ENCODE measurements at places on chromosomes 16 and 17.

DNA sequence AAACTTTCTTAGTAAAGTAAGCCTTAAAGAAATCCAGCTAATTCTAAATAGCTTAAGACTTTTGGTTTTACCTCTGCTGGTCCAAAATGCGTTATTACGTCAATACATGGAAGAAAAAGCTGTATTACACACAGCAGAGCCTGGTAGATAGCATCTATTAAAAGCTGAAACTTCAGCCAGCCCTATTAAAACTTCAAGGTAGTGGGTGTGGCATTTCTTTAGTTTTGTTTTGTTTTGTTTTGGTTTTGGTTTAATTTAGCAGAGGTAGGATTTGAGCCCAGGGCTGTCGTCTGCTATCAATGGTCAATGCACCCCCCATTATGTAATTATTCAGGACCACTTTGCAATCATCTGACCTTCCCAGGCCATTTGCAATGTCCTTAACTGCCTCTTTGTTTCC is 318.4 kb upstream of the MAF start:
- no peak for DNase-seq

- no peak for DNase-seq
Measured at GRCh38 chr17:43309505-43310332, 75.9 kb upstream of the RNU2-1 start.

GRCh38 chr17:81959362-81960129 is 1.4 kb downstream of the NOTUM start:
- DNase-seq: peak; percentile 85

- DNase-seq: peak; percentile 67
Measured at GRCh38 chr17:77096570-77097214, 44.1 kb upstream of the SEC14L1 start.

DNA sequence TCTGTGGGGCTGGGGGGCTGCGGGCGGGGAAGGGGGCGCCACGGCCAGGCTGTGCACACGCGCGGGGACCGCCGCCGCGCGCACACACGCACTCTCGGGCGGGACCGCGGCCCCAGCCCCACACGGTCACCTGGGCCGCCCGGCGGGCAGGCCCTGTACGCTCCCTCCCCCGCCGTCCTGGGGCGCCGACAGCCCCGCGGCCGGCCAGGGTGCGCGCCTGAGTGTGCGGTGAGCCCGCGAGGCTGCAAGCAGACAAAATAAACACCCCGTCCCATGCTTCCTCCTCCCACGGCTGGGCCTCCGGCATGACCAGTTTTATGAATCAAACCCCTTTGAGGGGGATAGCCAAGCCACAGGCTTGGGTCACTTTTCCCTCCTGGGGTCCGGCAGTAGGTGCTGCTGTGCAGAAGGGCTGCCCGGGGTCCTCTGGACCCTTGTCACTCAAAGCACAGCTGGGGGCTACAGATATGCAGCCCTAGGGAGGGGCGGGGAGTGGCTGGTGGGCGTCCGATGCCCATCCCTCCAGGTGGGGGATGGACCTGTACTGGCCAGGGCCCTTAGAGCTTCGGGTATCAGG is 441 bp downstream of the VASN start:
- peak; percentile 20 for DNase-seq

DNA sequence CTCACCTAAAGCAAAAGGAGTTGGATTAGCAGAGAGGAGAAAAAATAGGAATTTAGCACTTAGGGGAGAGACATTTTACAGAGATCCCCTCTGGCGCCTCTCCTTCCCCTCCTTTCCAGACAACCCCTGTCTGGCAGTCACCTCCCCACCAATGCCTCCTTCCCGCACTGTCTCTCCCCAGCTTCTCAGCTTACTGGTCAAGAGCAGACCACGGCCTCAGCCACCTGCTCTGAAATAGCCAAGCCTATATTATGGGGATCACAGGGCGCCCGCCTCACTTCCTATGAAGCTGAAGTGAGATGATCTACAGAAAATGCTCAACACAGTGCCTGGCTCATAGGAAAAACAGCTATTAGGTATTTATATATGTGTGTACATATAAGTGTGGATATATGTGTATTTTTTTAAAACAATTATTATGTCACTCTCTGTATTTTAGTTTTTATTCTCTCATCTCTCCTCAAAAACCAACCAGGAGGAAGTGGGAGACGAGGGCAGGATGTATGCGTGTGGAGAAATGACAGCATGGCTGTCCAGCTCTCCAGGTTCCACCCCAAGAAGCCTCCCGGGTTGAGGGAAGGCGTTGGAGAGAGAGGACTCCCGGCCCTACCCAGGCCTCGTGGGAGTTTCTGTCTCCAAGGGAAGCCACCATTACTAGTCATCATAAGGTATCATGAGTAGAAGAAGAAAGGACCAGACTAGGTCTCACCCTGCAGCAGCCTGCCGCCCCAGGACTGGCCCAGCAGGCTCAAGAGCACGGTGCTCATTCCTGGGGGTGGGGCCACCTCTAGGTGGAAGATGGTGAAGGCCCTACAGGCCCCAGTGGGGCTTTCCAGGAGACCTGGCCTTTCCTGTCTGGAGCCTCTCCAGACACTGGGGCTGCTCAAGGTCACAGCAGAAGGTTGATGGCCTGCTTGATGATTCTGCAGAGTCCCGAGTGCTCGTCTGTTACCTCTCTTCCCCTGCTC is 27.2 kb downstream of the MAP3K14 start:
- no peak for DNase-seq

GRCh38 chr16:52861614-52862022 is 191.1 kb downstream of the CHD9NB start:
- DNase-seq: no peak
